ENCODE measurements at places on chromosomes 5 and 9.

- no peak for DNase-seq
These were observed 105.3 kb downstream of the PAX5 start for GRCh38 chr9:36928670-36929349.

DNA sequence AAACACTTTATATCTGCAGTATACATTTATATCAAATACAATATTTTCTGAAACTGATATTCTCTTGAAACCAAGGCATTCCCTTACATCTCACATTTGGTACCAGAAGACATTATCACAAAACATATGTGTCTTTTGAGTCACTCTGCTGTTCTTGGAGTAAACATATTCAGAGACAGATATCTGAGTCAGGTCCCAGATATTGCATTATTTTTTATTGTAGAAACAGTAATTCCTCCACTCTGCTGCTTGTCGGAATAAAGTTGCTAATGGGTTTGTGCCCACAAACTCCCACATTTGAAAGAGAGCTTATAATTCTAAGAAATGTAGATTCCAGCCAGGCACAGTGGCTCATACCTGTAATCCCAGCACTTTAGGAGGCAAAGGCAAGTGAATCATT, 261.1 kb upstream of the DAPK1 start:
- DNase-seq: no peak

DNA sequence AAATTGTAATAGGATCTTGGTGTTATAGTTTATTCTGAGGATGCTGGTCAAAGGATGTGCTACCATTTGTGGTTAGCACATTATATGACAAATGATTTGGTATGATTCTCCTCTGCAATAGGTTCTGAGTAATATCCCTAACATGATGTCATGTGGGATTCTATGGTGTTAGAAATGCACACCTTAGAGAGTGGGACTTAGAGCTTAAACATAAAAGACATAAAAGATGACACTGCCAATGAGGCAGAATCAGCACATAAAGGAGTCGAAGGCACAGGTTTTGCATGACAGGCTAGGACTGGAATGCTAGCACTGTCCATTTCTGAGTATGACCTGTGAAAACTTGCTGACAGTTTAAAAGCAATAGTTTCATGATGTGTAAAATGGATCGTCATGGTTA, 100.4 kb downstream of the OSTF1 start:
- no peak for DNase-seq

DNA sequence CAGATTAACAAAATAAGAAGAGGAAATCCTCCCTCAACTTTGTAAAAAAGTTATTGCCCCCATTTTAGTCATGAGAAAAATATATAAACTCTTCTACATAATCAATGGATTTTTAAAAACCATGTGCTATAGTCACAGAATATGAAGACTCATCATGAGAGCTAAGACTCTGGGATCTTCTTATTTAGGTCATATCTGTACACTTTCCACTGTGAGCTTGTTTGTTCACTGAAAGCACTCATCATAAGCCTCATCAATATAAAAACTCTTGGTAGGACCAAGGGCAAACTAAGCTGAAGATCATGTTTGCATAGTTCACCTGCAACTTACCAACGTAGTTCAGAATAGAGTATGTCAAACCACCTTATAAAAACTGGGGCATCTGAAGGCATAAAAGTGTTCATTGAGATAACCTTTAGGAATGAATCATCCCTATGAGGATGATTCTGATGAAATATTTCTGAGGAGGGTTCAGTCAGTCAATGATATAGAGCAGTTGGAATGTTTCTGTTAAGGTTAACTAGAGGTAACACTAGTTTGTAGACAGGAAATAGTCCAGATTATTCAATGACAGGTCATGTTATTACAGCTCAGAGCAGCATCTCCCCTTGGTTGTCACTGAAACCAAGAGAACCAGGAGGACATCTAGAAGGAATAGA, 289.9 kb upstream of the SMC2 start:
- DNase-seq: no peak

DNA sequence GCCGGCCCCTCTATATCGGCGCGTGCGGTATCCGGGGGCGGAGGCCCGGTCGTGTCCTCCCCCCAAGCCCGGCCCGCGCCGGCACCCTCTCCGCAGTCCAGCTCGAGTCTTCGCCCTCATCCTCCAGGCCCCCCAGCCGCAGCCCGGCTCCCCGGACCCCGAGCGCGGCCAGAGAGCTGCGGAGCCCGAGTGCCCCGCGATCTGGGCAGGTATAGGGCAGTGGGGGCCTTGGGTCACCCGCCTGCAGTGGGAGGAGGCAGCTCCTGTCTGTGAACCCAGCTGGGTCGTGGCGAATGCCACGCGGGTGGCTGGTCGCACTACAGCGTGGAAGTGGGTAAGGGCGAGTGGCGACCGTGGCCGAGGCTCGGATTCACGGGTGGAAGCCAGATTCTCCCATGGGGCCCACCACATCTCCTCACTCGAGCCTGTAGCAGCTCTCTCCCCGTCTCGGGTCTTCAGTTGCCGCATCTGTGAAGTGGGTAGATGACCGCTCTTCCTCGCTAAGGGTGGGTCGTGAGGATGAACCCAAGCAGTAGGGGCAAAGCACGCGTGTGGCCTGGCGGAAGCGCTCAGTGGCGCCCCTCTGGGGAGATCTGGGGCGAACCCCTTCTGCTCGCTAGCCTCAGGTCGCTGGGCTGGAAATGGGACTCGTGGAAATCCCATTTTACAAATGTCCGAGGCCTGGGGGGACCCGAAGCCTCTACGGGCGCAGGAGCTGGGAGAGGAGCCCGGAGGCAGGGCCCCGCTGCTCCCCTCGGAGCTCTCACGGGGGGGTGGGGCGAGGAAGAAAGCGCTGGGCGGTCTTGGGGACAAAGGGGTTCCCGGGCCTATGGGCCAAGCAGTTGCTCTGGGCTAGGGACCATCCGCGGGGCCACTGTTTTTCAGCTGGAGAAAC, 1.9 kb downstream of the NR5A1 start:
- DNase-seq: no peak

- DNase-seq: no peak
These were observed 38.2 kb upstream of the TNIP1 start for GRCh38 chr5:151118913-151119575.

- no peak for DNase-seq
These were observed 405.0 kb downstream of the ENC1 start for GRCh38 chr5:74235552-74235951.

GRCh38 chr9:16337322-16338029, 533.0 kb downstream of the BNC2 start:
- DNase-seq: no peak

- no peak for DNase-seq
These were observed 27.0 kb downstream of the SUB1 start for GRCh38 chr5:32612134-32612888.

DNA sequence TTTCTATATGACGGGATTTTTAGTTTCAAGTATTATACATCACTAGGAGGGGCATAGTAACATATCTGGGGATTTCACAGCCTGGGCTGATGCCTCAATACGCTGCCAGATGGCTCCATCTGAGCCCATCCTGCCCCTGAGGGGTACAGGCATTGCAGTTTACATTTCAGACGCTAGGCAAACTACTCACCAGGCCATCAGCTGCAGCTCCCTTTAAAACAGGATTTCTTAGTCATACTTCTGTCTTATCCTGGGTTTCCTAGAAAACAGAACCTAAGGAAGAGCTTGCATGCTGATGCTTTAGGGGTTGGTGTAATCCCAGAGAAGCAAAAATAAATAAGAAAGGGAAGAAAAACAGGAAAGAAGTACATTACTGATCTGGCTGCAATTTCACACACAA, 372.8 kb upstream of the PIK3R1 start:
- DNase-seq: no peak

DNA sequence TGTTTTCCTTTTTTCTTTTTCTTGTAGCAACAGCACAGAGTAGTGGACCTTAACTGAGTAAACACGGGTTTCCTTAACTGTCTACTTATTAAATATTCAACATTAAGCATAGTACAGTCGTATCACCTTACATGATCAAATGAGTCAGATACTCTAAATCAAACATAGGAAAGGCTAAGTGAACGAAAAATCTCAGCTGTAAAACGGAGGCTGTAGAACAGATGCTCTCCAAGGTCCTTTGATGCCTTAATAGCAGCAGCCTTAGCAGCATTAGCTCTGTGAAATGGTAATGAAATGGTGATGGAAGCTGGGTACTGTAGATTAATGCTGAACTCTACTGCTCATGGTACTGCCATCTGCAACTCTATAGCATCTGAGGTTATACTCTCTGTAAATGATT, 1433.3 kb upstream of the C9orf72 start:
- DNase-seq: no peak

GRCh38 chr5:172079876-172080275, 73.4 kb upstream of the FBXW11 start:
- DNase-seq: no peak

- no peak for DNase-seq
These were observed 114.1 kb downstream of the MUSK start for GRCh38 chr9:110782701-110783100.

- no peak for DNase-seq
These were observed 32.8 kb downstream of the GDNF start for GRCh38 chr5:37807015-37807414.

- no peak for DNase-seq
These were observed 38.6 kb downstream of the TGFBI start for GRCh38 chr5:136067422-136067821.

DNA sequence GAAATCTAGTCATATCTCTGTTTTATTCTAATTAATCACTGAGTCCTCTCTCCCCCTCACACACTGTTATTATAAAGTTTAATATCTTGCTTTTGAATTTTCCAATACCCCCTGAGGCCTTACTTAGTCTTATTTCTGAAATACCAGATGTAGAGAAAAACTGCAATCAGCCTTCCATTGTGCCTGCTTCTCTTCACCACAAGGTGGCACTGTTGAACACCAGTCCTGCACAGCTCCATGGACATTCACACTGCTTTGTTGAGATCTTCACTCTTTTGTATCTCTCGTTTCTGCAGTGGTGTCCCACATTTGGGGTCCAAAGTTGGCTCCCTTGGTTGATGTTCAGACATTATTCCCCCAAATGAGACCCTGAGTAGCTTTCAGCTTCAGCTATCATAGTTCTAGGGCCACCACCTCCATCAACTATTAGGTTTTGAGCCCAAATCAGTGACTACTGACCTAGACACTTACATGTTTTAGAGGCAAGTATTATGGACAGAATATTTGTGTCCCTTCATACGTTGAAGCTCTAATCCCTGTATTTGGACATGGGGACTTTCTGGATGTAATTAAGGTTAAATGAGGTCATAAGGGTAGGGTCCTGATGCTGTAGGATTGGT, 24.3 kb downstream of the BOD1 start:
- DNase-seq: no peak

DNA sequence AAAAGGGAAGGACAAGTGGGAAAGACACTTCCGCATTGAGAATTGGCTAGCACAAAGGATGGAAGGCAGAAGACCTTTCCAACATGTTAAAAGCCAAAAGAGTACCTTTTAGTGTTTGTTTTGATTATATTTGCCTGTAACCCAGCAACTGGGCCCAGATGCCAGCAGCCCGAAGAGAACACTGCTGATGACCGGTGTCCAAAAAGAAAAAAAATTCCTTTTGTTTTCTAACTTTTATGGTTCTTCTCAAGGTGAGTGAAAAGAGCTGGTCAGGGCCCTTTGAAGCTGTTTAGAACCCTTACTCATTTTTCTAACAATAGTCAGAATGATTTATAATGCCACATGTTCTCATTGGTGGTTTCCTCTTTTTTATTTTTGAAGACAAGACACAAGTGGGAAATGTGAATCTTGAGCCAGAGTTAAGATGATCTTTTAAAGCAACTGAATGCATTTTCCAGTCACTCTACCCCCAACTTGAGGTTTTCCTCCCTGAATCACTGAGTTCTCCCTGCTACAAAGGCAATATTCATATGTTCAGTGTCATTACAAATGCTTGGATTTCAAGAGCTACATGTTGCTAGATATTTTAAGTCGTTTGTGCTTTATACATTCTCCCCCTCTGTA, 32.3 kb upstream of the ZNF462 start:
- DNase-seq: no peak

- no peak for DNase-seq
These were observed 533 bp downstream of the SREK1IP1 start for GRCh38 chr5:64767959-64768357.

GRCh38 chr9:35051069-35051967, 21.1 kb downstream of the VCP start:
- DNase-seq: no peak

Measured in activated T-helper 1 cell treated with anti-CD3 and anti-CD28 coated beads, Interleukin-2, amount 50 U/mL, for 16 hours (primary cell).